AG08395 (cell line): ENCODE measurements at places on chromosomes 5 and 9.
A peak's percentile ranks its signal among the peaks of the same experiment; 100 is the strongest.

DNA sequence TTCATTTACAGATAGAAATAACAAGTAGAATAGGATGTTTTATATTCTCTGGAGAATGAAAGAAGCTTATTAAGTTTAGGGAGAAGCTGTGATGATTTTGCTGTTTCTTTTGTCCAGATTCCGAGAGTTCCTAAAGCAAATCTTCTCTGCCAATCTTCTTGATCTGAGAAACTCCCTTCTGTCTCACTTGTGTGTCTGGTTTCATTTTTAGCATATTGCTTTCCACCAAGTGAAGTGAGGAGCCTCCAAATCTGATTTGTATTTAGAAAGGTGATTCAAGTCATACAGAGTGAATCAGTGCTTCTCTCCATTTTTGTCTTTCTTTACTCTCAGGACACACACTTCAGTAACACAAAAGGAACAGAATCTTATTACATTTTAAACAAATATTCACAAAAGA is 48.4 kb downstream of the STX17 start:
- DNase-seq, result no peak

DNA sequence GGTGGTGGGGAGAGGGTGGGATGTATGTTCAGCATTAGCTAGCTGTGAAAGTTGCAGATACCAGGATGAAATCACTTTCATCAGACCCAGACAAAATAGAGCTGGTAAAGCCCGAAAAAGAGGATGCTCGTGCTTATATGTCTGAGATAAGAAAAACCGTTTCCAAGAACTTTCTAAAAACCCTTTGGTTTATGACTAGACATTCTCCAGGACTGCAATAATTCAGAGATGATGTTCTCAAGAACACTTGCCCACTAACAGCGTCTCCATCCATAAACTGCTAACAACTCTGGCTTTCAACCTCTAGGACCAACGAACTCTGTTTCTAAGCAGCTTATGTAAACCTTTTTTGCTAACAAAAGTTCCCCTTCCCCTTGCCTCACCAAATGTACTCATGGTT is 8.4 kb upstream of the AMACR start:
- DNase-seq, result no peak

DNA sequence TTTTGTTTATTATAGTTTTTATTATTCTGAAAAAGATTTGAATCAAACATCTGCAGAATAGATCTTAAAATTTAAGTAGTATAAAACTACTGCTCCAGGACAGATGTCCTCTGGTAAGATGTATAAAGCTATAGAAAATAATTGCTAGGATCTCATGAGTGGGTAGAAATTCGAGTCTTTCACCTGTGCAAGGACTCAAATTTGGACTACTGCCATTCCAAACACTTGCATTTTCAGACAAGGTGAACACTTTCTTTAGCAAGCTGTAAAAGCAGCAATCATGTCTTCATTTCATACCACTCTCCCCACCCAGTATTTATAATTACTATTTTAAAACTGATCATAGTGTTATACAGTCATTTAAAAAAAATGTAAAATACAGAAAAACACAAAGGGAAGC is 20.7 kb downstream of the SKP2 start:
- DNase-seq, result no peak

DNA sequence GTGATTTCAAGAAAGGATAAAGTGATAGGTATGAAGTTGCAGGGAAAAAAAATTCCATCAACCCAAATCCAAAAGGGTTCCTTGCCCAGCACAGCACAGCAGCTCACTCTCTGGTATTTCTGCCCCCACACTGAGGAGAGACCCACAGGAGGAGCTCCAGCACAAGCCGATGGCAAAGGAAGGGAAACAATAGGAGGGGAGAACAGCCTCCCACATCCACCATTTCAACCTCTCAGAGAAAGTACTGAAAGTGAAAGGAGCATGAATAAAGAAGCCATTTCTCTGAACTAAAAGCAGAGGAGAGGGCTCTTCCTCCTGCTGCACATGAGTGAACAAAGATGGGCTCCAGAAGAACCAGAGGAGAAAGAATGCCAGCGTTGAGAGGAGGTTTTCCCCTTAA is 54.9 kb upstream of the ZSWIM6 start:
- DNase-seq, result peak; percentile 28

DNA sequence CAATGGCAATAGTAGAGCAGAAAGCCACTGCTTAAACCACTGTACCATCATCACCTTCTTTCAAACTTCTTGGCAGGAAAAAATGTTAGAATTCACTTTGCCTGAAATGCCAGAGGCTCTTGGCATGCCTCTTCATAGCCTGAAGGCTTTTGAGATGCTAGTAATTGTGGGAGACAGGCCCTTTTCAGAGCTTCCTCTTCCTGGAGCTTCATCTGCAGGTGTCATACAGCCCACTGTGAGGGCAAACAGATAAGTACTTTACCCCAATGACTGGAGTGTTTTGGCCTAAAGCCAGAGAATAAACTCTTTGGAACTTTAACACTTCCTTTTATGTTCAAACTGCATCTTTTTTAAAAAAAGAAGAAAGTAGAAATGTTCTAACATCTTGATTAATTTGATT is 81.3 kb upstream of the TMEM171 start:
- peak; percentile 7 for DNase-seq

- DNase-seq, result peak; percentile 58
Observed at GRCh38 chr9:115327436-115328122, 209.6 kb upstream of the TNC start.

DNA sequence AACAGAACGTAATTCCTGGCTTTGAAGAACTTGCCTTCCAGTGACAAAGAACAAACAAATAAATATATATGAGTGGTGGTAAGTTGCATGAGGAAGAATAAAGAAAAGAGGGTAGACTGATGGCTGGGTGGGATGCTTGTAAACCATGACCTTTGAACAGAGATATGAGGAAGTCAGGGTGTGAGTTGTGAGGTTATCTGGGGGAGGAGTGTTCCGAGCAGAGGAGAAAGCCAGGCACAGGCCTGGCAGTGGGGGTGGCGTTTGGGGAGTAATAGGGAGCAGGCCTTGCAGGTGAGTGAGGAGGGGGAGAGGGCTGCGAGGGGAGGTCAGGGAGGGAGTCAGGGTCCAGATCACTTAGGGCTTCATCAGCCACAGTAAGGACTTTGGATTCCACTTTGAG is 213.4 kb downstream of the PTTG1 start:
- DNase-seq, result no peak

DNA sequence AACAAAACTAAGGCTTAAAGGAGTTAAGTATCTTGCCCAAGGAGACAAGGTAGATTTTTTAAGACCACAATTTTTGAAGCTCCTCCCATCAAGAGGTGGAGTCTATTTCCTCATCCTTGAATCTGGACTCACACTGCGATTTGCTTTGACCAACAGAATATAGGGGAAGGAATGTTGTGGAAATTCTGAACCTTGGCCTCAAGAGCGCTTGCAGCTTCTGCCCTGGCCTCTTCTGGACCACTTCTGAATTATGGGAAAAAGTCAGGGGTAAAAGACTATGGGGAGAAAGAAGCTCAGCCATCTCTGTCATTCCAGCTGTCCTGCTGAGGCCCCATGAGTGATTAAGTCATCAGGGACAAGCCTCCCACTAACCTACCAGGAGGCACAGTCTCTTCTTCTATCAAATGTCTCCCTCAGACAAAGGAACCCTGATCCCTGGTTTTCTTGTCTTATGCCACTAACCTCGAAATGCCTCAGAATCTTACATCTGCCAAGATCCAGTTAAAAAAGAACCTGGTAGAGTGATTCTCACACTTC is 25.9 kb downstream of the MAPKAP1 start:
- no peak for DNase-seq

- DNase-seq, result no peak
Observed at GRCh38 chr5:135340568-135340967, 58.5 kb downstream of the MACROH2A1 start.

DNA sequence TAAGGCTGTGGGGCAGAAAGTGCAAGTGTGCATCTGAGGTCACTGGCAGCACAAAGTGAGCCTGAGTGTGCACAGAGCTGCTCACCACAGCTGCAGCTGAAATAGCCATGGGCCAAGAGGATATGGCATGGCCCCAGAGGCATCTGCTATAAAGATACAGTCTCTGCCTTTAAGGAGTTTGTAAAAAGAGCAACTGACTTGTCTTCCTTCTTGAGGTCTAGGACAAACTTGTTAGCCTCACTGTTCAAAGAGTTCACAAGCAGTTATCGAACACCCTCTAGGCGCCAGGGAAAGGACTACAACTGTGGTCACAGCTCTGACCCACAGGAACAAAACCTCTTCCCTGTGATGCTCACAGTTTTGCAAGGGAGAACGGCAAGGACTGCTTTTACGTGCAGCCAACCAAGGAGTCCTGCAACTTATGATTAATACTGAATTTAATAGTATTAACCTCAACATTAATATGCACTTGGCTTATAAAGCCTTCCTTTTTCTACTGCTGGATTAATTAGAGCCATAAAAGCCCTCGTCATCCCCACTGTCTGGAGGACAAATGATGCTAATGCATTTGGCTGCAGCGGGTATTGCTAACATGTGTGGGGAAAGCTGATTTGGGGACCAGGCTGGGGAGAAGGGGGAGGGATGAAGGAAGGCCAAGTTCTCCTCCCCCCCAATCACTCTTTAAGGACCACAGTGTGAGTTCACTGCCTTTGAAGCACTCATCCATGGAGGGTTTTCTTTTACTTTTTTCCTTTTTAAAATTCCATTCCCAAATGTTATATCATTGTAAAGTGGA is 189.8 kb upstream of the TRIM32 start:
- peak; percentile 35 for DNase-seq

- DNase-seq, result peak; percentile 44
Observed at GRCh38 chr5:116137544-116138378, 52.9 kb downstream of the COMMD10 start.

DNA sequence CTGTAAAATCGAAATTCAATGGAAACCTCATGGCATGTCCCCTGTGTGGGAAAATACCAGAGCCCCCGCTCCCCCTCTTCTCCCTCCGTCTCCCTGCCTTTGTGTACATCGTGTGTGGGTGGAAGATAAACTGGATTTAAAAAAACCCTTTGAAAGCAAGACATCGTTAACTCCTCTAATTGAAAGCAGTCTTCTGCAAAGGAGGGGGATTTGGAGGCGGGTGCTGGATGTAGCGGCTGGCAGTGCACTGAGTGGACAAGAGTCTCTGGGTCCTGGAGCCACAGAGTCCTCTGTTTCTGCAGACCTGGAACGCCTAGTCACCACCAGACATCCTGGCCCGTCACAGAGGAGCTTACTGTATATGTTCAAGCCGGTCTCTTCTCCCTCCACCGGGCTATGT is 169.4 kb downstream of the PAPPA start:
- DNase-seq, result no peak

DNA sequence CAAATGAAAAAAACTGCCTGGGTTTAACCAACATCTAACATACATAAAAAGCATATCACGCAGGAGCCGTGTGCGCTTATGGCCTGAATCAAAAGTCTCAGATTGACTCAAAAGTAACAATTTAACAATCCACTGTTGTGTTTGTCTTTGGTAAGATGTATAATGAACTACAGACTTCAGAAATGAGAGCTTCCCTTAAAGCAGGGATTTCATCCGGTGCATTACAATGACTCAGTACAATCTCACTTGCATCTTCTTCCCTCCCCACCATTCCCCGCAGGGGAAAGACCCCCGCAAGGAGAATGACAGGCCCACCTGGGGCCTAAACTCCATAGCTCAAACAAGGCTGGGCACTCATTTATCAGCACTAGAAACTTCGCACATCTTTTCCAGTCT is 1.4 kb downstream of the ZFR start:
- peak; percentile 26 for DNase-seq

DNA sequence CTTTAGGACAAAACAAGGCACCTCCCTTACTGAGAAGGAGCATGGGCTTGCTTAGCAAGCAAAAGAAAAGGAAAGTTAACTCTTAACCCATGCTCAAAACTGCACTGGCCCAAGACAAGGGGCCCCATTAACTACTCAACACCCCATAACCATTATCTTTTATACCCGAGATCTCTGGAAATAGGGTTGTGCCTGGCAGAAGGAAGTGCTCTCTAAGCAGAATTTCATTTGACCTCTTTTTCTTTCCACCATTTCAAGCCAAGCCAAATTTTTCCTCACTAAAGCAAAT is 167.2 kb downstream of the RASEF start:
- no peak for DNase-seq

DNA sequence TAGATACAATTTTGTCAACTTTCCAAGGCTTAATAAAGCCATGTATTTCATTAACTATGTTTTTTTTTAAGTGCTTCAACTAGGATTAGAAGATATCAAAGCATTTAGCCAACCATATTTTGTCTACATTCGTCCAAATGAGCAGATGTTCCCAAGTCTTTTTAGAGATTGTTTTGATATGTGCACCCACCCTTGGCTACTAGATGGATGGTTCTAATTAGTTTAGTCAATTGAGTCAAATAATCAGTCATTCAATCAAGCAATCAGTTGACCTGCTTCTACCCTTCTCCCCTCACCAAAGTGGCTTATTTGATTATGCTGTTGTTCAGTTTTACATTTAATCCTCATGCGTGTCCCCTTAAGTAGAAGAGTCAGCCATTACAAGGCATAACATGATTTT is 319.5 kb upstream of the TNC start:
- no peak for DNase-seq

DNA sequence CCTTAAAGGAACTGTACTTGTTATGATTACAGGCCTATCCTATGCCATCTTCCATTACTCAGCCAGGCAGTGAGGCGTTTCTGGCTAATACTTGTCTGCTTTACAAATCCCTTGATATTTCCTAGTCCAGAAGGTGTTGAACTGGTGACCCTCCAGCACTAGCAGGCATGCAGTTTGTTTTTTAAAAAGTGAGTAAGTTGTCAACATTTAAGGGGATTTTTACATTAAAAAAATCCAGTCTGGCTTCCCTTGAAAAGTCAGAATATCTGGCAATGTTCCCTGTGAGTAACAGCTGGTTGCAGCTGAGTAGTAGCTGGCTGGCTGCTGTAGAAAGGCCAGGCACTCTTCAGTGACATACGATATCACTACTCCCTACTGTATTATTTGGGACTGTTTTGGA is 21.8 kb downstream of the GRIN3A start:
- no peak for DNase-seq

GRCh38 chr9:97632248-97632984 is 752 bp downstream of the TSTD2 start:
- DNase-seq, result peak; percentile 49

DNA sequence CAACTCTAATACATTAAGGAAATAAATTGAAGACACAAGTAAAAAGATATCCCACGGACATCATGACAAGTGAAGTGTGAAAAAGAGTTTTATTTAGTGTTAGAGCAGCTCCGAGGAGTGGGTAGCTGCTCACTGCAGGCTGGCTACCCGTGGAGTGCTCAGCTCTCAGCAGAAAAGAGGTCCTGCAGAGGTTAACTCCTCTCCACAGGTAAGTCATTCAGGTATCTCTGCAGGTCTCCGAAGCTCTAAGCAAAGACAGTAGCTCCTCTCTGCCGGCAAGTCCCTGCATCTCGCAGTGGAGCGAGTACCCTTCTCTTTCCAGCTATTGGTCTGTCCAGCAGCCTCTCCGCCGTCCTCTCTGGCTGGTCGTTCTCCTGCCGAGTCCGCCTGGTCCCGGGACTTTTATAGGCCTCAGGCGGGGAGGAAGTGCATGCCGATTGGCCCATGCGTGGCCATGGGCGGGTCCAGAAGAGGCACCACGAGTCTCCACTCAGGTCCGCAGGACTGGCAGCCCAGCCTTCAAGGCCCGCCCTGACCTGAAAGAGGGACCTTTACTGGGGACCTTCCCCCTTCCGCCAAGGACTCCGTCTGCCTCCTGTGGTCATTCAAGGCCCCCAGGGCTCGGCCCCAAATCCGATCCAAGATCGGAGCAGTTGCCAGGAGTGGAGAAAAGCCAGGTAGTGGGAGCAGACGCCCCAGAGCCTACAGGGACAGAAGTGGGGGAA is 29.9 kb downstream of the BTNL9 start:
- DNase-seq, result no peak

- DNase-seq, result no peak
Observed at GRCh38 chr9:4844056-4844838, 51.5 kb downstream of the RCL1 start.
